NCI-H2081 (cell line): ENCODE measurements at places on chromosomes 16 and 17.

- no peak for DNase-seq
Observed at GRCh38 chr16:33059206-33059605, 134.8 kb upstream of the TP53TG3C start.

GRCh38 chr17:61766520-61766919, 96.8 kb downstream of the BRIP1 start:
- no peak for DNase-seq

GRCh38 chr17:8068736-8069586, 18.6 kb downstream of the ALOX12B start:
- DNase-seq = no peak

- DNase-seq = no peak
Observed at GRCh38 chr17:77877036-77877435, 81.5 kb upstream of the TNRC6C start.

DNA sequence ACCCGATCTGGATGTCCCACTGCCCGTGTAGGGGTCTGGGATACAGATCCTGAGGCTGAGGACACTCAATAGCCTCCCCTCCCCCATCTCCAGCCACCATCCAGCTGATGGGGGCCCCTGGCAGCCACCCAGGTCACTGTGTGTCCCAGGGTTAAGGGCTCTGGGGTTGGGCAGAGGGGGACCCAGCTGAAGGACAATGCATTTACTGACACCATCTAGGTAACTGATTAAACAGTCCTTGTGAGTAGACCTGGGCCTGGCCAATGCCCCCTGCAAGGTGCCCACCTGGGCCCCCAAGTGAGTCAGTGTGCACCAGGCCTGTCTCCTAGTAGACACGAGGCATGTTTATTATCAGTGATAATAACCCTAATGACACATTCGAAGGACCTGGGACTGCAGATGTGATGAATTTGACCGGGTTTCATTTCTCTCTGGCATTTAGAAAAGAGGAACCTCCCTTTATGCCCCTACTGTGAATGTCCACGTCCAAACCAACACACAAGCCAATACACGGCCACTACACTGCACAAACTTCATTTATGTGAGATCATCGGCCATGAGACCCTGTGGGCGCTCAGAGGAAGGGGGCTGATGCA, 261.9 kb upstream of the FOXF1 start:
- DNase-seq = no peak

- no peak for DNase-seq
Observed at GRCh38 chr16:25709213-25709612, 17.5 kb downstream of the HS3ST4 start.

GRCh38 chr16:49681217-49681883, 174.6 kb downstream of the ZNF423 start:
- no peak for DNase-seq

GRCh38 chr16:49213594-49213993, 68.0 kb downstream of the CBLN1 start:
- DNase-seq = no peak

DNA sequence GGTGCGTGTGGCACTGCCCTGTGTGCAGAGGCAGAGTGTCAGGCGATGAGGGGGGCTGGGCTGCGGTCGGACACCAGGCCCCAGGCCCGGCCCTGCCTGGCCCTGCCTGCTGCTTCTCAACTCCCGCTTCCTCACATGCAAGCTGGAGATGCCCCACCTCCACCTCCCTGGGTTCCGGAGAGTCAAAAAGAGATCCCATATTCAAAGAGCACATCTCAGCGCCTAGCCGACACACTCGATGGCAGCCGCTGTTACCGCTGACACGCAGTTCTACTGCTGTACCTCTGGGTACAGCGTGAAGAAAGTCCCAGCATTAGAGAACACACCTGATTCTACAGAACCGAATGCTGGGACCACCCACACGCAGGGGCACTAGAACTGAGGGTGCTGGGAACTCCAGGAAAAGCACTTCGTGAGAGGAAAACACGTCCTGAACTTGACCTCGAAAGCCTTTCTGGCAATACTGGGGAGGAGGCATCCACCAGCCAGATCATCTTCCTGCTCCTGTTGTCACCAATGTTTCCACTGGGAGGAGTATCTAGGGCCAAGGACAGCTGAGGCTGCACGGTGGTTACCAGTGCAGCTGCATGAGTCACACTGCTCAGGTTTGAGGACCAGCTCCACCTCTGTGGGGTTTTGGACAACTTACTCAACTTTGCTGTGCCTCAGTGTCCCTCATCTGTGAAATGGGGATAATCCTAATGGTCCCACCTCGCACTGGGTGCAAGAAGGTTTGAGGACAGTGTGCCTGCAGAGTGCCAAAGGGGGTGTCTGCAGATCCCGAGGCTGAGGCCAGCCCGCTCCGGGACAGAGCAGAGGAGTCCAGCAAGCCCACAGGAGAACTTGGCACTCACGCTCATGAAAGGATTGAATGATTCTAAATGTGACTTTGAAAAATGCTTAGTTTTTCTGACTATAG, 100.4 kb upstream of the DNAH17 start:
- DNase-seq = no peak

DNA sequence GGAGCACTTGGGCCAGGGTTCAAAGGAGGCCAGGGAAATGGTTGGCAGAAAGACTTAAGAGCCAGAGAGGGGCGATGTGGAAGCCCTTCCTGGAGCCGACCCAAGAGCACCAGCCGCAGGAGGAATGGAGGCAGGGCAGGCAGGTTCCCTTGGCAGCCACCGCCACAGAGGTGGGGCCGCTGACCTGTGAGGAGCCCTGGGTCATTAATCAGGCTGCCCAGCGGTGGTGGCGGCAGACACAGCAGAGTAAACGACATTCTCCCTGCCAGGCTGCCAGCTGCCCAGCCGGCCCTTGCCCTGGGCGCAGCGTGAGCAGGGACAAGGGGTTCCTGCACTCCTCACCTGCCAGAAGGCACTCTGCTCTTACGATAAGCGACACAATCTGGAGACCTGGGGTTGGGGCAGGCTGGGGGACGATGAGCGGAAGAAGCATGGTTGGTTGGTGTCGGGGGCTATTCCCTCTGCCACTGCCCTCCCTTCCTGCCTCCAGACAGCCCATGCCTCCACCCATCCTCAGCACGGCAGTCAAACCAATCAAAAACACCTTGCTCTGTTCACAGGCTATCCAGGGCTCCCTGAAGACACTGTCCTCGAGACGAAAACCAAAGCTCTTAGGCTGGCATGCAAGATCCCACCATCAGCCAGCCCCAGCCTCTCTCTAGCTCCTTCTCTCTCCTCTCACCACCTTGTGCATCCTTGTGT, 40.9 kb downstream of the PLXDC1 start:
- peak; percentile 36 for DNase-seq

- no peak for DNase-seq
Observed at GRCh38 chr16:83164816-83165215, 538.0 kb downstream of the CDH13 start.

- DNase-seq = no peak
Observed at GRCh38 chr16:58363746-58364393, 28.4 kb upstream of the GINS3 start.

DNA sequence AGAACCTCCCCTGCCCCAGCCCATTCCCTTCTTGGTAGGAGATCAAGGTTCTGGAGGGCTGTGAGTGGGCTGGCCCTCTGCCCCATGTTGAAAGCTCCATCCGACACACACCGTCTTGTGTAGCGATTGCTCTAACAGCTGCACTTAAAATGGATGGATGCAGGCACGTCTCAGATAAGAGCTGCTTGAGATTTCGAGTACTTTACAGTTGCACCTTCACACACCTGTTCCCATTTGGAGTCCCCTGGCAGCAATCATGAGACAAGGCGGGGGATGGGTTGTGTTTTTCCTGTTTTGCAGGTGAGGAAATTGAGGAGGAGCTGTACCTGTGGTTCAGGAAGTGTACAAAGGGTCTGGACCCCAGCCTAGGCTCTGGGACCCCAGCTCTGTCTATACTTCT, 25.6 kb upstream of the TAC4 start:
- DNase-seq = no peak

- no peak for DNase-seq
Observed at GRCh38 chr17:63309021-63309420, 137.1 kb downstream of the CYB561 start.

DNA sequence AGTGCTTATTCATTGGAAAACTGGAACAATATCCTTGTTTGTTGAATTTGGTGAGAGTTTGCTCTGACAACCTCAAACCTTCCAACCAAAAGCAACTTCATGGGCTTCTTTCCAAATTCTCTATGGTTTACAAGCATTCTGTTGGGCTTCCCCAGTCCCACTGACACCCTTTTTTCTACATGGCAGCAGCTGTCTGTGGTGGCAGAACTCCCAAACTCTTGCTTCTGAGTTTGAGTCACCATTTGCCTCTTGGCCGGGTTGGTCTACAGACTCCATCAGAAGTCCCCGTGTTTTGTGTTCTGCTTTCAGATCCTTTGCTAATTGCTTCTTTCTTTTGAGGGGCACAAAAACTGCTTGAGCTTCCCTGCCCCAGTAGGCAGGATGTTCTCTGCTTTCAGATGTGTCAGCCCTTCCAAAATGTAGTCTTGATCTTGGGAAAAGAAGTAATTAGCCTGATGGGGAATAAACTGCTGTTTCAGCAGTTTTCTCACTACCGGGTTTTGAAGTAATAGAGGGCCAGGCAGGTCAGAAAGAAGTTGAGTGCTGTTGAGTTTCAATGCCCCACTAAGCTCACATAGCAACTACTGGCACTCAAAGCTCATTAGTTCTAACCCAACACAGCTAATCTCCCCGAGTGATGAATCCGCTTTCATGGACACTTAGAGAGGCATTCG, 80.7 kb downstream of the HS3ST3A1 start:
- DNase-seq = no peak

GRCh38 chr16:17921357-17921978, 415.1 kb downstream of the NPIPA8 start:
- DNase-seq = no peak

- no peak for DNase-seq
Observed at GRCh38 chr17:77231076-77231871, 90.5 kb downstream of the SEC14L1 start.

DNA sequence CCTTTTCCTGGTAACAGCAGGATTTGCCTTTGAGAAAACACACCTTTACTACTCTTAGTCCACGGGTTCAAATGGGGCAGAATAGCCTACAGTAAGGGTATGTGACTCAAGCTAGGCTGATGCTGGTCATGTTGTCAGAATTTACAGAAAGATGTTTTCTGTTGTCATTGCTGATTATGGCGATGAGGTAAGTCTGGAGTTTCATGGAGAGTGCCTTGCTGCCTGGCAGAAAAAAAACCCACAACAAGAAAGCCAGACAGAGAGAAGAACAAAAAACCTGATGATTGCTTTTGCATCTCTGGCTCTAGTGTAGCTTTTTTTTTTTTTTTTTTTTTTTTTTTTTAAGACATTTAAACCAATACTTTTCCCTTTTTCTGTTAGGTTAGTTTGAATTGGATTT, 47.9 kb downstream of the SLC6A4 start:
- DNase-seq = no peak

- no peak for DNase-seq
Observed at GRCh38 chr17:79933863-79934652, 94.8 kb upstream of the CBX4 start.

- DNase-seq = no peak
Observed at GRCh38 chr16:17063201-17064139, 407.3 kb downstream of the XYLT1 start.

DNA sequence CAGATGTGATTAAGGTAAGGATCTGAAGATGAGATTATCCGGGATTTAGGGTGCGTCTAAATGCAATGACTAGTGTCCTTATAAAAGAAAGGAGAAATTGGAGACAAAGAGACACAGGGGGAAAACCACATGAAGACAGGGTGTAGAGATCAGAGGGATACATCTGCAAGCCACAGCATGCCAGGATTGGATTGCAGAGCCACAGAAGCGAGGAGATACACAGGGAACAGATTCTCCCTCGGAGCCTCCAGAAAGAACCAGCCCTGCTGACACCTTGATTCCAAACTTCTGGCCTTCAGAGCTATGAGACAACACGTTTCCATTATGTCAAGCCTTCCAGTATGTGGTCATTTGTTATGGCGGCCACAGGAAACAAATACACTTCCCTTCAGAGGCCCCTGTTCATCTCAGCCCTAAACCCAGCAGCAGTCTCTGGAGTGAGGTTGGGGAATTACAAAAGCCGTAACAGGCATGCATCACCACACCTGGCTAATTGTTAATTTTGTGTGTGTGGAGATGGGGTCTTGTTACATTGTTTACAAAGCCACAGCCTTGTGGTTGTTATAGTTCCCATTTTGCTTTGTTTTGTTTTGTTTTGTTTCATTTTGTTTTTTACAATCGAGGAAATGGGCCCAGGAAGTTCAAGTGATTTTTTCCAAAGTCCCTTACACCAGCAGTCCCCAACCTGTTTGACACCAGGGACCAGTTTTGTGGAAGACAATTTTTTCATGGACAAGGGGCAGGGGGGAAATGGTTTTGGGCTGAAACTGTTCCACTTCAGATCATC, 51.6 kb upstream of the LYRM9 start:
- DNase-seq = peak; percentile 59

GRCh38 chr17:45190503-45191255, 29.0 kb downstream of the HEXIM2 start:
- DNase-seq = no peak

DNA sequence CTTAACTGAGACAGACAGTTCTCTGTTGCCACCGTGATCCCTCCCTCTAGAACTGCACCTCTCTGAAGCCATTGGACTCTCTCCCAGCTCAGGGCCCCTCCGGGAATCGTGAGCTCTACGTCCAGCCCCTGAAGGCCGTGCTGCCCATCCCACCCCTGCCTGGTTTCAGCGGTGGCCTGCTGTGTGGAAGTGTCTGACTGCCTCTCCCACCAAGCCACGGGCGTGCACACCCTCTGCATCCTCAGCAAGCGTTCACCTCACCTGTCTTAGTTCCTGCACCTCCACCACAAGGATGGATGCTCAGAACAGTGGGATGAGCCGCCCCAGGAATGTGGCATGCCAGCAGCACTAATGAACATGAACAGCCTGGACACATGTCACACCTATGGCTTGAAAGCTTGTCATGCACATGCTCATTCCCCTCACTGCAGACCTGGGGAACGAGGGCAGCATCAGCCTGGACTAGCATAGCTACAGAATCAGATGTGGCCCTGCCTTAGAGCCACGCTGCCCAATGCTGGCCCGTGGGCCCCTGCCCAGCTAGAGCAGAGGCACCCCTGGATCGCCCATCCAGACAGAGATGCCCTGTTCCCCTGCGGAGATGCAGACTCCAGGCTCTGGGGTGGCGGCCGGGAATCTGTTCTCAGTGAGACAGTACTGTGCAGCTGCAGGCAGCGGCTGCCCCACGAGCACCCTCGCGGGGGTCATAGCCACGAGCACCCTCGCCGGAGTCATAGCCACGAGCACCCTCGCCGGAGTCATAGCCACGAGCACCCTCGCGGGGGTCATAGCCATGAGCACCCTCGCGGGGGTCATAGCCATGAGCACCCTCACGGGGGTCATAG, 73.7 kb upstream of the CHMP6 start:
- DNase-seq = no peak
